Uterine smooth muscle cell (primary cell): ENCODE measurements at places on chromosomes 2 and 18. TPM values are rescaled to one million over a fixed set of nuclear protein-coding genes. Genes with fewer than 3 reads are reported as not detected.

The TDRD15 gene
- total RNA-seq = not detected in 2 replicates

The EFR3B gene
- total RNA-seq = 0.55 and 0.87 TPM in 2 replicates

The CENPA gene
- total RNA-seq = 7.7 and 32.9 TPM in 2 replicates

The DSG1 gene
- total RNA-seq = not detected in 2 replicates
